ENCODE measurements at places on chromosomes 7 and 10.
A peak's percentile ranks its signal among the peaks of the same experiment; 100 is the strongest.

- no peak for DNase-seq
These were observed 51.0 kb upstream of the OSBPL3 start for GRCh38 chr7:25031007-25031406.

GRCh38 chr10:56537984-56538383, 176.9 kb upstream of the ZWINT start:
- no peak for DNase-seq

DNA sequence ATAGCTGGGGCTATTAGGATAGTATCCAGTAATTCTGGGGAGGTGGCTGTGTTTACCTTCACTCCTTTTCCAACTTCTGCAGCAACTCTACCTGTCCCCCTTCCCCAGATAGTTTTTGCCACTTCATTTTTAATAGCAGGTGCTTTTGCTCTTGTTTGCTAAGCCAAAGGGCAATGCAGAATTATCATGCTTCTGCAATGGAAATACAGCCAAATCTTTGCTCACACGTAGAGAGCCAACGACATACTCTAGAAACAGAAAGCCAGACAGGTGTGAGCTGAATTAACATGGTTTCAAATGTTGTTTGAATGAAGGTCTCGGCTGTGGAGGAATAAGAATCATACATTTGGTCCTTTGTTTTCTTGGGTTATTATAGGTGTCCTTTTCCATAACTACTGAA, 14.4 kb downstream of the PLEKHS1 start:
- DNase-seq: no peak

DNA sequence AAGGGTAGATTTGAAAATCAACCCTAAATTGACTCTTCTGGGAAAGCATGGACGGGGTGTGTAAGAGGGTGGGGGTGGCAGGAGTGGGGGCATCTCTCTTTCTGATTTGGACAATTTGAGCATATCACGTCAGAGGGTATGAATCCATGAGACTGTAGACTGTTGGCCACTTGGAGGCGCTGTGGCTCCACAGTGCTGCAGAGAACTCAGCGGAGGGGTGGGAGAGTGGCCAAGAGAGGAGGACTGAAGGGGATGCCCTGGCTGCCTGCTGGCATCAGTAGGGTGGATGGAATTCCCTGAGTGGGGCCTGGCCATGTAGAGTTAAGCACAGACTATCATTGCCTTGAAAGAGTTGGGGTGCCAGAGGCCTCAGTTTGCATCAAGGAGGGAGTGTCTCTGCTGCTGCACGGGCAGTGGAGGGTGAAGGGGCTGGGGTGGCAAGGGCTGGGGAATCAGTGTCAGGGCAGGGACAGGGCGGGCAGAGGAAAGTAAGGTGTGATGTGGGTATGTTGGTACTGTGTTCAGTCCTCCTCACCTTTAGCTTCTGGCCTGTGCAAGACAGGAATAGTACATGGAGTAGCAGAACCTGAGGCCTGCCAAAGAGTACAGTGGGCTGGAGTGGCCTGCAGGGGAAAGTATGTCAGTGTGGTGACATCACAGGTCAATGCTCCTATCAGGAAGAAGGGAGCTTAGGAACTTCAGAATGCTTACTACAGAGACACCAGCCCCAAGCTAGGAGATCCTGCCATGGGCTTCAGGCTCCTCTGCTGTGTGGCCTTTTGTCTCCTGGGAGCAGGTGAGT, 133.5 kb upstream of the PRSS58 start:
- peak; percentile 51 for DNase-seq

DNA sequence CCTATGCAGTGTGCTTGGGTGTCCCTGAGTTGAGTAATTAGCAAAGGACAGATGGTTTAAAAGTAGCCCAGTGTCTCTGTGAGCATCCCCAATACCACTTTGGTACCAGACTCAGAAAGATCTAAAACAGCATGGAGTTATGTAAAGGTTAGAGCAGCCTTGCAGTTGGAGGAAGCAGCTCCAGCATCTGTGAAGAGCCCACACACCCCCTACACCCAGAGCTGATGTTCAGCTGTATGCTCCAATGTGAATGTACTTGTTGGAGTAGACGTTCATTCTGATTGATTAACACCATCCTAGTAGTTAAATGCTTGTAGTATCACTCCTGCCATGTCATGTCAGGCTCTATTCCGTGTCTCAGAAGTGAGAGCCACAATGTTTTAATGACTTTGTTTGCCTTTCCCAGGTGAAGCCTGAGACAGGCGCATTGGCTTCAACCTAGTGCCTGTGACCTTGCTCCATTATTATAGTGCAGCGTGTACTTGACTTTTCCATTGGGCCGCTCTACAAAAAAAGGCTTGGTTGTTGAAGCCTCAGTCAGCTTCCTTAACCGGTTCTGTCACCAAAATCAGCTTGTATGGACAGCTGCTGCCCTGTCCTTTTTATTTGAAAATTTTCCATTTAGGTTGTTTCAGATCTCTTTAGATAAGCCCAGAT, 154.2 kb downstream of the LCOR start:
- DNase-seq: no peak

- DNase-seq: peak; percentile 0
These were observed 266.3 kb downstream of the PPP1R3A start for GRCh38 chr7:113652501-113652900.

DNA sequence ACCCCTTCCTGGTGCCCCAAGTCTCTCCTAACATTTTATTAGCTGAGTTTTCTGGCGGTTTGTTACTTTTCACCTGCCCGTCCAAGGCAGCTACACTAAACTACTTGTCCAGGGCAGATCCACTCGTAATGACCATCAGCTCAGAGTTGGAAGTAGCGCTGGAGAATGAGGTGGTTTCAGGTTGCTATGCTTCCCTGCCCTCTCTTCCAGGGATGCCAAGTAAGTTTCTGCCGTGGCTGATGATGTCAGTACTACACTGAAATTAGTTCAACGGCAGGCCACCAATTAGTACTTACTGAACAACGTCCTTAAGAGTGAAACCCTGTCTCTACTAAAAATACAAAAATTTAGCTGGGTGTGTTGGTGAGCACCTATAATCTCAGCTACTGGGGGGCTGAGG, 55.2 kb downstream of the DIP2C start:
- no peak for DNase-seq

GRCh38 chr10:119306514-119306951, 99.2 kb downstream of the GRK5 start:
- DNase-seq: no peak

DNA sequence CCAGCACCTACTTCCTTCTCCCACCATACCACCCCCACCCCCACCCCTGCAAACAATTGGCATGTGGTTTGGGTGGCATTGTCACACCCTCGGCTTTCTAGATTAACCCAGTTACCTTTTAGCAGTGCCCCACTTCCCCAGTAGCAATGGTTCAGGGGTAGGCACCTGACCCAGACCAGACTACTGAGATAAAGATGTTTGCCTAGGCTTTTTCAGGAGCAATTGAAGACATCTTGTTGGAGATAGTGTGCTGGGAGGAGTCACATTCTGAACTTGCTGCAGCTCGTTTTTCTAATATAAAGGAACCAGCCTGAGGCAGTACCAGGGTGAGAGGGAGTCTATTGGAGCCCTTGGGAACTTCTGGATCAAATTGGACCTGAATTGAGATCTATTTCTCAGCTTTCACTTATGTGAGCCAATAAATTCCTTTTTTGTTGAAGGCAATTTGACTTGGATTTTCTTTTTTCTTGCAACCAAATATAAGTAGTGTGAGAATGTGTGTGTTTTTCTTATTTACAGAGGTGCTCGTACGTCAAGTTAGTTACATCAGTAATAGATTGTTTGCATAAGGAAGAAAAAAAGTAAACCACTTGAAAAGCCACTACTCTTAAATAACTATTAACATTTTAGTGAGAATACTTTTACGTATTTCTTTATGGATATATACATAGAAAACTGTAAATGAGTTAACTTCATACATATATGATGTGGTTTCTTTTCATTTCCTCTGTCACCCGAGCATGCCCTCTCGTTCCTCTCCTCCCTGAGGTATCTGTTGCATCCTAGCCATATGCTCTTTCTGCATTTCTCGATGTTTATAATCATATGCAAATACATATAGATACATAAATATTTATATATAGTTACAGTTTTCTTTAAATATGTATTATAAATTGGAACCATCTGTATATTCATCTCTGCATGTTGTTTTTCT, 38.0 kb downstream of the RAB18 start:
- no peak for DNase-seq

GRCh38 chr7:17887286-17887685, 53.0 kb downstream of the SNX13 start:
- no peak for DNase-seq

- DNase-seq: peak; percentile 97
These were observed 2.0 kb upstream of the TNRC18 start for GRCh38 chr7:5425507-5426225.

- no peak for DNase-seq
These were observed 19.4 kb downstream of the WBP1L start for GRCh38 chr10:102763037-102763607.
